Activated T-cell treated with anti-CD3 and anti-CD28 coated beads for 24 hours (primary cell): ENCODE measurements at places on chromosomes 1 and 21.

DNA sequence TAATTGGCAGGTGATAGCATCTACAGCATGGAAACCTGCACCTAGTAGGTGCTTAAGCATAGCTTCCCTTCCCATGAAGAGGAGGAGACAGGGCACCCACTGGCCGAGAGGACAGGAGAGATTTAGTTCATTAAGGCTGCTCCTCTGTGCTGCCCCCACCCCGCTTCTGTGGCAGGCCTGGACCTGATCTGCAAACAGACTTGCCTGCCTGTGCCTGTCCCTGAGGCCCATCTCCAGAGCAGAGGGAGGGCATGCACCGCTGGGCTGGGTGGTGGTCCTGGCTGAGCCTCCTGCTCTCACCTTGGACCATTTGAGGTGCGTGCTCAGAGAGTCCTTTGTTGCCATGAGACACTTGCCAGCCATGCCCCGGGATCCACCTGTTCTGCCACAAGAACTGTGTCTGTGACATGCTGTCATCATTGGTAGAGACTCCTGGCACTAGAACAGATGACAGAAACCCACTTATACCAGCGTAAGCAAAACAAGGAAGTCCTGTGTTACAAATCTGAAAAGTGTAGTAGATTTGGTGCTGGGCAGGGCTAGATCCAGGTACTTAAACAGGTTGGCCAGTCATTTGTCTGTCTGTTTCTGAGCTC, 55.6 kb downstream of the PTPRF start:
- no peak for DNase-seq

- no peak for DNase-seq
Measured at GRCh38 chr1:208234721-208235120, 9.5 kb downstream of the PLXNA2 start.

DNA sequence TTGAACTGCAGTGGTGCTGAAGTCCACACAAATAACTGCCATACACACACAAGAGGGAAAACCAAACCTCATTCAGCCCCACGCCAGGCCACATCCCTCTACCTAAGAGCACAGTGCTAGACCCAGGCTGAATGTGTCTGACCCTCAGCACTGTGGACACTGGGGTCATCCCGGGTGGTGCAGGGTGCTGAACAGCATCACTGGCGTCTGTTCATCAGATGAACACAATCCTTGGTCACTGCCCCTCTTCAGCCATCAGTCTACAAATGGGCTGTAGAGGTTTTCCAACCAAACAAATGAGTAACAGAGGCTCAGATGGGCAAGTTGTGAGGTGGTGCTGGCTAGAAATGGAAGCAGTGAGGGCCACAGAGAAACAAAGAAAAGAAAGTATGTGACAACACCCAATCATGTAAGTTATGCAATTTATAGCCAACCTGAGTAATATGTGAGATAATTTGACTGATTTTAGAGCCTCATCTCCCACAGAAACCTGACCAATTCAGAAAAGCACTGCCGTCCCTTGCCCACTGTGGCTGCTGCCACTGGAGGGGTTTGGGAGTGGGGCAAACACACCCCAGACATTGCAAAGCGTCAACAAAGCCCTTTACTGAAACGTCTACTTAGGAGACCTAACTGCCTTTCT, 27.9 kb downstream of the GNB1 start:
- DNase-seq = no peak

- DNase-seq = no peak
Measured at GRCh38 chr1:111958851-111959250, 30.6 kb downstream of the KCND3 start.

DNA sequence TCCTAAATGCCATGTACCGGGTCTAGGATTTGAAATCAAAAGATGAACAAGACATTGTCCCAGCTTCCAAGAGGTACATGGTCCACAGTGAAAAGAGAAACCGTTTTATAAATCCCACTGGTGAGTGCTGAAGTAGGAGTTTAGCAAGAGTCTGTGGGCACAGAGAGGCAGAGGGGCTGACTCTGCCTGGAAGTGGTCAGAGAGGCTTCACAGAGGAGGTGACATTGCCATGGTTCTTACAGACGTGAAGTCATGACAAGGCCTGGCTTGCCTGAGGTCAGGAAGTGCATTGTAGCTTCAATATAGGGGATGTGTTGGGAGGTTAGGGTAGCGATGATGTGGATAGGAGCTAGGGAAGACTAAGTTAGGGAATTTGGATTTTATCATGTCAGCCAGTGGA, 28.4 kb downstream of the MAPKAPK2 start:
- no peak for DNase-seq

DNA sequence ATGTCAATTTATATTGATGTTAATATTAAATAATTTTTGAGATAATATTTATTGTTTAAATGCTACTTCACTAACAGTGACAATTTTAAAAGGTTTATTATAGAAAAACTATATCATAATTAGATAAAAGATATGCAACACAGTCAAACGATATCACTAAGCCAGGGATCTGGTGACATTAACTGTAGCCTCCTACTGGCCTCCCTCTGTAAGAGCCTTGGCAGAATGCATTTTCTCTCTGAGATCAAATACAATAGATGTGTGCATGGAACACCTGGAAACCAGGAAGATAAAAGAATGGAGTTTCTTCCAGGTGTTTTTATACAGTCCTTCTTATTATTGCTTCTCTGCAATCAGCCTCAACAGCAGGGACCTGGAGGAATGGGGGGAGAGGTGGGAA, 1762.1 kb downstream of the BRINP3 start:
- DNase-seq = no peak

GRCh38 chr1:64004451-64005025, 198.9 kb upstream of the UBE2U start:
- no peak for DNase-seq

GRCh38 chr1:96473791-96474434, 247.7 kb upstream of the PTBP2 start:
- no peak for DNase-seq
